NCI-H526 treated with DMSO at 0.1 percent for 48 hours (cell line): ENCODE measurements at places on chromosomes 6 and 20.

GRCh38 chr6:3383525-3383924 is 73.3 kb downstream of the SLC22A23 start:
- DNase-seq, result no peak

GRCh38 chr6:144153260-144153659 is 2.9 kb downstream of the STX11 start:
- DNase-seq, result no peak

DNA sequence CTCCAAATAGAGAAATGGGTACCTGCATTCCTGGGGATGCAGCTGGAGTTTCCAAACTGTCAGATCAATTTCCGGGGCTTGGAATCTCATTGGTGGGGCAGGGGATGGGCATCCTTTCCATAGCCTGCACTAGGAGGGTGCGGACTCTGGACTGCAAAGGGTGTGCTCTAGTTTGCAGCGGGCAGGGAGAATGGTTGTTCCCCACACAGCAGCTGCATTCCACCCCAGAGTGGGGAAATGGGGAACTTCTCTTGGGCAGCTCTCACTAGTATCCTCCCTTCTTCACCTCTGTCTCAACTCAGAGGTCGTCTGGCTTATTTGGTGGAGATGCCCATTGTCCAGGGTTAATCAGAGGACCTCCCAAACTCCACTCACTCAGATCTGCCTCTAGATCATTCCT is 34.5 kb upstream of the CDKN1A start:
- DNase-seq, result no peak

GRCh38 chr6:133683606-133684005 is 205.3 kb upstream of the TCF21 start:
- DNase-seq, result no peak

- no peak for DNase-seq
Observed at GRCh38 chr6:84013931-84014330, 19.6 kb upstream of the MRAP2 start.

GRCh38 chr6:38213251-38213658 is 393.7 kb downstream of the ZFAND3 start:
- DNase-seq, result no peak

DNA sequence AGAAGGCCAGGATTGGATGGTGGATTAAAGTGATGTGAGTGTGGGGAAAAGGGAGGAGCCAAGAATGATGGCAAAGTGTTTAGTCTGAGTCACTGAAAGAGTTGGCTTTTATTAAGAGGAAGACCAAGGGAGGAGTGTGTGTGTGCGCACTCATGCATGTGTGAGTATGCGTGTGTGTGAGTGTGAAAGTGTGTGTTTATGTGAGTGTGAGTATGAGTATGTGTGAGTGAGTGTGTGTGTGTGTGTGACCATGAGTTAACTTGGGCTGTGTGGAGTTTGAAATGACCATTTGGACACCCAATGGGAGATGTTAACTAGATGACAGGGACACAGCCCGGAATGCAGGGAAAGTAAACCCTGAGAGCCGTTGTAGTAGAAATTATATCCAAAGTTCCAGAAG is 57.6 kb upstream of the EYA2 start:
- DNase-seq, result no peak

GRCh38 chr6:140571145-140571544 is 1196.7 kb upstream of the CITED2 start:
- DNase-seq, result no peak

DNA sequence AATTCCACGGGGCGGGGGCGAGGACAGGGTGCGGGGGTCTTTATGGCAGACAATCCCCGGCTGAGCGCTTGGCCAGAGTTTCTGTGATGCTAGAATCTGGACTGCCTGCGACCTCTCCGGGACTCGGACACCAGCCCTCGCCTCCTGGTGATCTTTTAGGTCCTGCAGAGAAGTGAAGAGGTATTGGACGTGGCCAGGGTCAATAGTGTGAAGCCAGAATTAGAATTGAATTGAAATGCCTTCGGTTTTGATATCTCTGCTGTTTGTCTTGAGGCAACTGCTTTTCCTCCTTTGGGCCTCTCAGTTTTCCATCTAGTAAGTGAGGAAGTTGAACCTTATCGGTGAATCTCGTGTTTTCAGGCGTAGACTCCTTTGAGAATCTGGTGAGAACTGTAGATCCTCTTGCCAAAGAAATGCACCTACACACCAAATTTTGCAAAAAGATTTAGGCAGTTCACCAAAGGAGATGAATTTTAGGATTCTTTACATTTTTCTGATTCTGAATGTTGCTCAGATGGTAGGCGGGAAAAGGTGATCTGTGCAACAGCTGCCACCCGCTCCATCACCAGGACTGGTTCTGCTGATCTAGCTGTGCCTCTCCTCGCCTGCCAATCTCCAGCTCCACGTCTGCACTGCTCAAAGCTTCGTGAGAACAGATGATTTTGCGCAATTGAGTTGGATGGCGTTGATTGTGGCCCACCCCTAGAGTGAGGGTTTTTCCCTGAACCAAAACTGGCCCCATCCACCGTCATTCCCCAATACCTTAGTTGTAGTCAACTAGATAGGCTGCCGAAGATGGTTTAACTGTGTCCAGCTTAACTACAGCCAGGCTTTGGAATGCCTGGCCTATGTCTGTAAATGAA is 837 bp upstream of the OSER1 start:
- no peak for DNase-seq

DNA sequence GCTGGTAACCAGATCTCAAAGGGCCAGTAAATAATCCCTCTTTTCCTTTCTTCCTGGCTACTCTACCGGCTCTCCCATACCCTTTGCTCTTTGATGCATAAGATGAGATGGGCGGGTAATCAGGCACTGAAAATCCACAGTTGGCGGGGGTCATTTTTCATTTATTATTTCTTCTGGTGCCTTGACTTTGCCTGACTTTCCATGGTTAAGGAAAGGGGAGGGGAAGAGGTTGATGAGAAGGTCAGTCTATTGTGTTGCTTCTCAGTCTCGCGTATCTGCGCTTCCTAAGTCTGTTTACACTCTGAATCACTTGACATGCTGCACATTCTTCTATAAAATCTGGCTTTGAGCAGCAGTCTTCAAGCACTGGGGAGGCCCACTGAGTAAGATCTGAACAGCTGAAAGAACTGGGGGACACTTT is 121.1 kb upstream of the HDGFL1 start:
- no peak for DNase-seq

- no peak for DNase-seq
Observed at GRCh38 chr6:162090734-162091133, 636.8 kb downstream of the PRKN start.

GRCh38 chr6:80639181-80639629 is 532.7 kb downstream of the BCKDHB start:
- DNase-seq, result no peak

GRCh38 chr6:13579911-13580310 is 5.5 kb downstream of the SIRT5 start:
- no peak for DNase-seq

GRCh38 chr20:45362804-45363610 is at the start of gene SYS1:
TSS of gene SYS1 (plus strand) at chr20:45363156. CDS start at chr20:45363532, 376 bp downstream.
- peak; percentile 99 for DNase-seq

DNA sequence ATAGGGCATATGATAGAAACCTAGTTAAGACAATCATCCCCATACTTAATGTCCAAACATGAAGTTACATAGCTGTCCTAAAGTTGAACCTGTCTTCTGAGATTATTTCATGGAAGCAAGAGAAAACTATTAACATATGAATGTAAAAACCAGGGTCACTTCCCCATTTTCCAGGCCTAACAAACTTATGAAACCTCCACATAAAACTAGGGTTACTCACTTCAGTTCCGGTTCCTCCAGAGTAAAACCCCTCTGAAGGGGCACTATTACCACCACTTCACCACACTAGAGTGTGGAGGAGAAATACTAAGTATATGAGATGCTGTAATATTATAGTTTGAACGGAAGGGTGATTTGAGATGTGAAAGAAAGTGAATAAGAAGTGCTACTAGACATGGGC is 14.9 kb downstream of the PRKN start:
- no peak for DNase-seq

GRCh38 chr6:159688266-159688905 is 4.7 kb downstream of the SOD2 start:
- no peak for DNase-seq

- no peak for DNase-seq
Observed at GRCh38 chr6:102075539-102075938, 682.0 kb downstream of the GRIK2 start.

DNA sequence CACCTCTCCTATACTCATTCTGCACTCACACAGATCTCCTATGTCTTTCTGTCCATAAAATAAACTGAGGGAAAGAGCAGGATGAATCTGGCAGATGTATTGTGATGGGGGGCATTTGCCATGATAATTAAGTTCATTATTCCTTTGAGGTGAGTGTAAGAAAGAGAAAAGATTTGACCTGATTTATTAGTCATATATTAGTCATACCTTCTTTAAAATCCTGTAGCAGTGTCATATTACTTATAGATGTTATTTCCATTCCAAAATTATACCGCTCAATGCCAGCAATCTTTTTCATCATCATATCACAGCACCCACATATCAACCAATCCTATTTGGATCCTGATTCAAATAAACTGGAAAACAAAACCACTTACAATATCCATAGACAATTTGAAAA is 733.3 kb upstream of the SLC35B3 start:
- DNase-seq, result no peak

GRCh38 chr20:10637031-10637559 is 36.7 kb downstream of the JAG1 start:
- DNase-seq, result no peak

DNA sequence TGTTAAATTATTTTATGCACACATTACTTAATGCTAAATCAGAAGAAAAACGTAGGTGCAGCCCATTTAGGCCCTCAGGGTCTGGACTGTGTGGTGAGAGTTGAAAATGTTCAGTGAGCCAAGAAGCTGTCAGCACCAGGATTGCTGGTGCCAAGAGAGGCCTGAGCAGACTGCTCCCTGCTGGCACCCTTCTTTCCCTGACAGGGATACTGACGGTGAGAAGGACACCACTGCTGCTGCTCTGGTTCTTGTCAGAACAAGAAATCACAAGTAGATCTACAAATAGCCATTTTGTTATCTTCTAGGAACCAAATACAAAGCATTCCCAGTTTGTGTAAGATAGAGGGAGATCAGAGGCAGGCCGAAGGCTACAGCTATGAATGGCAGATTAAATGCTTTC is 48.7 kb upstream of the CRISP1 start:
- peak; percentile 22 for DNase-seq

GRCh38 chr6:134766497-134766896 is 183.4 kb downstream of the ALDH8A1 start:
- DNase-seq, result no peak

DNA sequence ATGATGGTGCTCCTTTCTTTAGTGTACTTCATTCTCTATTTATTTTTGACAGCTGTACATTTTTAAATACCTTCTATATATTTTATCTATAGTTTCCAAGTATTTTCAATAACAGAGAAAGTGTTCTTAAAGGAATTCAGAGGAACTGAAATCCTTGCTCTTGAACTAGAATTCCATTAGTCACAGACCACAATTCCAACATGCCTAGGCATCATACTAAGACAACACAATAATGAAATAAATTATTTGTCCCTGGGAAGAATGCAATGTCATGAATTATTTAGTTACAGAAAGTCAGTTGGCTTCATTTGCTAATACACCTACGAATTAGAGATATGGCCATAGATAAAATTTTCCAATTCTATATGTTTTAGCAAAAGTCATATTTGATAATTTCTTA is 671.2 kb downstream of the EPHA7 start:
- no peak for DNase-seq

- DNase-seq, result no peak
Observed at GRCh38 chr6:44044154-44044539, 83.1 kb downstream of the MRPL14 start.

DNA sequence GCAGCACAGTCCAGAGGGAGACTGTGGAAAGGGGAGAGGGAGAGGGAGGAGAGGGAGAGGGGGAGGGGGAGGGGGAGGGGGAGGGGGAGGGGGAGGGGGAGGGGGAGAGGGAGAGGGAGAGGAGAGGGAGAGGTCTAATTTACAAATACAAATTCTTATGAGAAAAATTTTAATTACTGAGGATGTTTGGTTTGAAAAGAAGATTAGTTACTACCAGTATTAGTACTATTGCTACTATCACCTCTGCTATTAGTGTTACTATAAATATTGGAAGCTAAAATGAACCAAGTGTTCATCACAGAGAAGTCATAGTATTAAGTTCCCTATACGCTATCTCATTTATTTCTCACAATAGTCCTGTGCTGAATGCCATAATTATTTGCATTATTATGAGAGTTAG is 14.3 kb upstream of the TSBP1 start:
- DNase-seq, result no peak

- no peak for DNase-seq
Observed at GRCh38 chr6:156946370-156946936, 169.3 kb downstream of the ARID1B start.

DNA sequence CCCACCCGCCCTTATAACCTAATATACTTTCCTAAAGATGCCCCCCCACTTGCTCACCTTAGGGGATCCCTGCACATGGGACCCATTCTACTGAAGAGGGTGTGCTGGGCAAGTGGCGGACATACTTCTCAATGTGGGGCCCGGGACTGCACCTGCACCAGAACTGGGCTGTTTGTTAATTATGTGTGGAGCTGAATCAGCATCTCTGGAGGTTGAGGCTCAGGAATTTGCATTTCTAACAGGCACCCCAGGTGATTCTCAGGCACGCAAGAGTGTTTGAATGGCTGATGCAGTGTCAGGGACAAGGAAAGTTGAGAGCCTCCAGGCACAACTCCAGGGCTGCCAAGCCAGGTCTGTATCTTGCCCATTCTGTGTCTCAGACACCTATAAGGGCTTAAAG is 8.9 kb upstream of the PTPRT start:
- no peak for DNase-seq

- peak; percentile 78 for DNase-seq
Observed at GRCh38 chr20:46893877-46894578, 615 bp upstream of the EYA2 start.

- no peak for DNase-seq
Observed at GRCh38 chr6:117496383-117496990, 14.0 kb downstream of the DCBLD1 start.

- no peak for DNase-seq
Observed at GRCh38 chr6:6943421-6943820, 164.3 kb upstream of the RREB1 start.

DNA sequence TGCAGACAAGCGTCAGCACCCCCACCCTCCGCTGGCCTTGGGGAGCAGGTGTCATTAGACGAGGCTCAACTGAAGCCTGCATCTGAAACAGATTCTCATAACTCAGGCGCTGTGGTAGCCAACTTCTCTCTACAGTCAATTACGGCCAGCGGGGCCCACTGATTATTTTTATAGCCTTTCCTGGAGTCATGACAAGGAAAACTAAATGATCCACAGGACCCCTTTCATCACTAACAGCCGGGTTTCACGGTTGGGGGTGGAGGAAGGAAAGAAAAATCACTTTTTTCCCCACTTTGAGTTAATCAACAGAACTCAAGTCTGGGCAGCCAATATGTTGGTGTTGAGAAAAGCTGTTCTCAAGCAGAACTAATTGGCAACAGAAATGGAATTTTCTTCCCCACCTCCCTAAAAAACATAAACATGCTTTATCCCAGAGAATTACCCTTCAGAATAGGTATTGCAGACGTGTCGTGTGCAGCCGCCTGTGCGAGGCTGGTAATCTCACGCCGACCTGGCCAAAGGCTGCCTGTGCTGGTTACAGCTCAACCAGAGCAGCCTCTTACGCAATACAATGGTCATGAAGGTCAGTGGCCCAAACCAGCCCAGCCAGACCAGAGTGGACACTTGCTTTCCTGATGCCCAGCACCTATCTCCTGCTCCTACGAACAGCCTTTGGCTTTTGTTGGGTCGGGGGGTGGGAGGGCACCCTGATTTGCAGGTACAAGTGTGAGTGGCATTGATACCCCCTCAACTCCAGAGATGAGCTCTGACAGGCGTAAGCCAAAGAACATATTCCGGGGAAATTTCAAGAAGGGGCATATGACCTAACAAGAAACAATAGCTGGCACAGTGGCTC is 11.0 kb downstream of the RIPOR3 start:
- no peak for DNase-seq

- no peak for DNase-seq
Observed at GRCh38 chr20:59560588-59561227, 43.6 kb upstream of the PHACTR3 start.
